NCI-H2029 treated with DMSO at 0.1 percent for 48 hours (cell line): ENCODE measurements at places on chromosomes 5 and 9.

GRCh38 chr5:67925511-67925910, 290.0 kb upstream of the PIK3R1 start:
- DNase-seq = no peak

DNA sequence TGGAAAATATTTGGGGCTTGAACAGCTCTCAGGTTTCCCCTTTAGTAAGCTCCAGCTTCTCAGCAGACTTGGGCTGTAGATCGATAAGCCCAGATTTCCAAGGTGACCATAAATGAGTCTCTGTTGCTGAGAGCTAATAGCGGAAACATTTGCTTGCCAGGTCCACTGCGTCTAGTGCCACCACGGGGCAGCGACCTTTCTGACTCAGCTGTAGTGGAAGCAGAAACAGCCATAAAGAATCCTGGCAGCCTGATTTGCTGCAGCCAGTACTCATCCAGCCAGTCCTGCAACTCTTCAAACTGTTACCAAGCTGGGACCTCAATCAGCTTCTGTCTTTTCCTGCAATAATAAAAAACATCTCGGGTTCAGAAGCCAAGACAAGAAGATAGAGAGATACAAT, 241.7 kb downstream of the DOCK8 start:
- no peak for DNase-seq

- DNase-seq = peak; percentile 42
Observed at GRCh38 chr5:68460147-68460798, 244.7 kb downstream of the PIK3R1 start.

DNA sequence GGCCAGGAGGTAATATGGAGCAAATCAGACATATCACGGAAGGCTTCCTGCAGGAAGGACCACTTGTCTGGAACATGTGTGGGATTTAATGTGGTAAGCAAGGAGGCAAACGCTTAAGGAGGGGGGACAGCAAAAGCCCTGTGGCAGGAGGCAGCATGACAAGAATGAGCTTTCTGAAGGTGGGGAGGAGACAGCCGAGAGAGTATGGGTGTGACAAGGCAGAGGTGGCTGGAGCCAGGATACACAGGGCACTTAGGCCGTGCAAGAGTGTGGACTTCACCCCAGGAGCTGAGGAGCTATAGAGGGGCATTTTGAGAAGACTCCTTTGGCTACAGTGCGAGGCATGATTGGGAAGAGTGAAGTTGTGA, 14.4 kb upstream of the S1PR3 start:
- no peak for DNase-seq

- DNase-seq = no peak
Observed at GRCh38 chr5:169549453-169550100, 34.0 kb upstream of the SPDL1 start.

- no peak for DNase-seq
Observed at GRCh38 chr5:125153231-125153630, 406.8 kb upstream of the ZNF608 start.
